ENCODE measurements at places on chromosomes 3 and 15.
A peak's percentile ranks its signal among the peaks of the same experiment; 100 is the strongest.

- no peak for DNase-seq
Measured at GRCh38 chr15:55518641-55519040, 10.6 kb upstream of the DNAAF4 start.

DNA sequence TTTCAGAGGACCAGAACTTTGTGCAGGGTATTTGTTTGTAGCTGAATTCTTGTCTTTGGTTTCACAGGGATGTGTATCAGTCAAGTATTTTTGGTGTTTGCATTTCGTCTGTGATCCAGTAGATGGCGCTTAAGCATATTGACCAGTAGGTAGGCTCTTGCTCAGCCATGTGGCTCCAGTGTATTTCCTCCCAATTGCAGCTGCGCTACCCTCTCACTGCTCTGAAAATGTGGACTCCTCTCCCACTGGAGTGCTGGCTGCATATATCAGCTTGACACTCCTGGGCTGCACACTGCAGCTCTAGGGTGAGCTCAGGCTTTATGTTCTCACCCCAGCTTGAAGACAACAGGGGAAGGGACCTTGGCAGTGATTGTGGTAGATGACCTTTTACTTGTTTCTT lies 1264.3 kb upstream of the ALCAM start:
- peak; percentile 4 for DNase-seq

GRCh38 chr3:38689346-38689745 lies 39.9 kb upstream of the SCN5A start:
- no peak for DNase-seq

- DNase-seq, result no peak
Measured at GRCh38 chr3:143124601-143125520, 5.3 kb downstream of the CHST2 start.

- no peak for DNase-seq
Measured at GRCh38 chr3:142784228-142784627, 60.4 kb downstream of the TRPC1 start.
